ENCODE measurements at places on chromosomes 6 and 20. TPM values are rescaled to one million over a fixed set of nuclear protein-coding genes. Genes with fewer than 3 reads are reported as not detected.

FAM229B gene
- 32.5 TPM for total RNA-seq

SYNCRIP gene
- total RNA-seq: 88.3 TPM

GNRH2 gene
- not detected for total RNA-seq

PACRG gene
- total RNA-seq: 24.0 TPM

GRM4 gene
- 19.4 TPM for total RNA-seq

Data from diencephalon (tissue), 1 donor.